Upper lobe of right lung (tissue), 1 donor: ENCODE measurements at places on chromosomes 11 and 22. TPM values are rescaled to one million over a fixed set of nuclear protein-coding genes. Genes with fewer than 3 reads are reported as not detected.

BTG4 gene
- not detected for total RNA-seq

DNA sequence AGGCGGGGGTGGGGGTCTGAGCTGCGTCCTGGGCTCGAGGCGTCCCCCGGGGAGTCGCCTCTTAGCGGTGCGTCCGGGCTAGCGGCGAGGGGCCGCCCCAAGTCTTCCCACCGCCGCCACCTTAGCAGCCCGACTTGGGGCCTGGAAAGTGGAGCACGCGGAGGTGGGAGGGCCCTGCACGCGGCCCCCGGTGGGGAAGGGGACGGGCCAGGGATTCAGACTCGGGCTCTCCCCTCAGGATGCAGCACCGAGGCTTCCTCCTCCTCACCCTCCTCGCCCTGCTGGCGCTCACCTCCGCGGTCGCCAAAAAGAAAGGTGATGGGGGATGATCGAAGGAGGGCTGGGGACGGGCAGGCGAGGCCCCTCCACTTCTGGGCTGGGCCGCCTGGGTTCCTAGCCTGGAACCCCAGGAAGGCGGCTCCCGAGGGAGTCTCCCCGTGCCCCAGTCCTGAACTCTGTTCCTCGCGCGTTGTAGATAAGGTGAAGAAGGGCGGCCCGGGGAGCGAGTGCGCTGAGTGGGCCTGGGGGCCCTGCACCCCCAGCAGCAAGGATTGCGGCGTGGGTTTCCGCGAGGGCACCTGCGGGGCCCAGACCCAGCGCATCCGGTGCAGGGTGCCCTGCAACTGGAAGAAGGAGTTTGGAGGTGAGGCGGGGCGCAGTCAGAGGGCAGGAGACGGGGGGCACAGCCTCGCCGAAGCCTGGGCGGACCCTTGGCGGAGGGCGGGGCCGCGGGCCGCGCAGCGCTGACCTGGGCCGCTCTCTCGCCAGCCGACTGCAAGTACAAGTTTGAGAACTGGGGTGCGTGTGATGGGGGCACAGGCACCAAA lies 563 bp downstream of the MDK start:
- no peak overlapping the region for H3K27ac ChIP-seq
- no peaks in the 10 kb centered on the region for H3K36me3 ChIP-seq
- peaks cover 14% of the 10 kb centered on the region for H3K27me3 ChIP-seq
- DNase-seq: no peak

GRCh38 chr11:75040167-75040770 lies 51.5 kb downstream of the NEU3 start:
- H3K36me3 ChIP-seq: no peaks in the 10 kb centered on the region
- DNase-seq: no peak
- H3K27ac ChIP-seq: no peak overlapping the region
- no peak overlapping the region for H3K4me3 ChIP-seq
- H3K27me3 ChIP-seq: no peaks in the 10 kb centered on the region
- H3K4me1 ChIP-seq: no peaks in the 10 kb centered on the region

DNA sequence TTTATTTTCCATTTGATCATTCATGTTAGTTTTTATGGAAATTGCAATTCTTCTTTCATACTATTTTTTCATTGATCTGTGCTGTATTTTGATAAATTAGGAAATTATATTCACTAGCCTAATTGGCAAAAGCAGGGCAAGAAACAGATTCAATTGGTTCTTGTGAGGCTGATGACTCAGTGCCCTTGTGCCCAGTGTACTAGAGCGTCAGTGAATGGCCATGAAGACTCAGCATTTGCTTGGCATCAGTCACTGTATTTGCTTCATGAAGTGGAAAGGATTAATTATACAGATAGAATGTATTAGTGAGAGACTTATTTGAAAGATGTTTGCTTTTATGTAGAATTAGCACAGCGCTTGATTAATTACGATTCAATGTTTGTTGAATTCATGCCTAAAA lies 31.8 kb downstream of the MRGPRX1 start:
- H3K4me3 ChIP-seq: no peak overlapping the region
- no peaks in the 10 kb centered on the region for H3K27me3 ChIP-seq
- no peaks in the 10 kb centered on the region for H3K4me1 ChIP-seq
- no peak overlapping the region for H3K27ac ChIP-seq
- DNase-seq: no peak

DNA sequence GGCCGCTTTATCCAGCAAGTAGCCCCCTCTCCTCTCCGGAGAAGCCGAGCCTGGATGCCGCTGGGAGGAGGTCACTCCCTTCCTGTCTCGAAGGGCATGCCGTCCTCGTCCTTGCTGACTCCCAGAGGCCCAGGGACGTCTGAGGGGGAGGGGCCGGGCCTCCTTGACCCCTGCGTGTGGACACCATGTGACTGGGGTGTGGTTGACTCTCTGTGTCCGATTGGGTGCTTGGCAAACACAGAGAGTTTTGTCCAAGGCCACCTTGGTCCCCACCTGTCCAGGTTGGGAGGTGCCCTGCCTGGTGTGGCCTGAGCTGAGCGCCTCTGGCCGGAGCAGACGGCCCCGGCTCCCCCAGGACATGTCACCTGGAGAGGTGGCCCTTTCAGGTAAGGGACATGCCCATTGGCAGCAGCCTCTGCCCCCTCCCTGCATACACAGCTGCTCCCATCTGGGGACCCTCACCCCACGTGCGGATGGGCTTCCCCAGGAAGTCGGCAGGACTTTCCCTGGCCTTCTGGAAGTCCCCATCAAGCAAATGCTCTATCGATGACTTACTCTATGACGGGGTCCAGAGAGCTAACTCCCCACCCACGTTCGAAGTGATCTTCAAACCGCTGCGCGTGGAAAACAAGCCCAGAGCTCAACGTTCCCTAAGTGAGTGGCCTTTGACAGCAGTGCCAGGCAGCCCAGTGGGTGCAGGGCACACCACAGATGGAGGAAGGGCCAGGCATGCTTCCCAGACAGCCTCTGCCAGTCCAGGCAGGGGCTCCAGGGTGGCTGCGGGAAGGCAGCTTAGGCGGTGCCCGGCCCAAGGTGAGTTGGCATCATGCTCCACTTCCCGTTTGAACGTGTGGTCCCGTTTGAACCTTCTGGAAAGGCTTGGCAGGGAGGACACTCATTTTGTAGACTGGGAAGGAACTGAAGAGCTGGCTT lies at the start of gene SMIM38:
TSS of gene SMIM38 (plus strand) at position 634 of the 933 bp plus-strand sequence. CDS start 1,912 bp downstream, outside the sequence.
- H3K27ac ChIP-seq: no peak within 1 kb of the TSS
- no peaks in the 10 kb centered on the region for H3K27me3 ChIP-seq
- no peaks in the 10 kb centered on the region for H3K36me3 ChIP-seq
- DNase-seq: peak; percentile 65

DNA sequence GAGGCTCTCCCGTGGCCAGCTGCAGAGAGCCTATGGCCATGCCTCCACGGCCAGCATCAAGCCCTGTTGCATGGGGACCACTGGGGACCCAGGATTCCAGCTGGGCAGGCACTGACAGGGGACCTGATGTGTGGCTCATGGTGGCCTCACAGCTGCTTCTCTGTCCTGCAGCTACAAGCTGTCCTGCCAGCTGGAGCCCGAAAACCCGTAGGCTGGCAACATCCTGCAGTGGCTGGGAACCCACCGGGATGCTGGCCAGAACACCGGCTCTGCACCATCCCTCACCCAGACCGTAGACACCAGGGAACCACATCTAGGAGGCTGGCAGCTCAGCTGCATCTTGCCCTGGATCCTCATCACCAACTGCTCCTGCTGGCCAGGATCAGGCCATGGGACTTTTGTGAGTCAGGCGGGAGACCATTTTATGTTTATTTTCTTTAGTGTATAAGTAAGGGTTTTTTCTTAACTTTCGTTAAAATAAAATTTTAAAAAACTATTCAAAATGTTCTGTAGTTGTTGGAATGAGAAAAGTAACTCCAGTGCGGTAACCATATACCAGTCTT lies 7.9 kb downstream of the RGL4 start:
- no peak for DNase-seq
- peaks cover 59% of the 10 kb centered on the region for H3K36me3 ChIP-seq
- peaks cover 3% of the 10 kb centered on the region for H3K4me1 ChIP-seq
- H3K4me3 ChIP-seq: no peak overlapping the region
- H3K27ac ChIP-seq: no peak overlapping the region
- no peaks in the 10 kb centered on the region for H3K27me3 ChIP-seq

DNA sequence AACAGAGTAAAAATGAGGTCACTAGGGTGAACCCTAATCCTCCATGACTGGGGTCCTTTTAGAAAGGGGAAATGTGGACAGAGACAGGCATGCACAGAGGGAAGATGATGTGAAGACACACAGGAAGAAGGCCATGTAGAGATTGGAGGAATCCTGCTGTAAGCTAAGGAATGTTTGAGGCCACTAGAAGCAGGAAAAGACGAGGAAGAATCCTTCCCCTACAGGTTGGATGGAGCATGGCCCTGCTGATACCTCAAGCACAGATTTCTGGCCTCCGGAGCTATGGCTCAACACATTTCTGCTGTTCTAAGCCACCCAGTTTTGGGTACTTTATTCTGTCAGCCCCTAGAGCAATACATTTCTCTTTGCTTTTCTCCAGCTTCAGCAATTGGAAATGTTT lies 486.9 kb downstream of the MIAT start:
- peaks cover 11% of the 10 kb centered on the region for H3K27me3 ChIP-seq
- no peaks in the 10 kb centered on the region for H3K4me1 ChIP-seq
- no peaks in the 10 kb centered on the region for H3K36me3 ChIP-seq
- DNase-seq: no peak

- DNase-seq: peak; percentile 34
- H3K36me3 ChIP-seq: peaks cover 19% of the 10 kb centered on the region
- H3K4me3 ChIP-seq: no peak overlapping the region
- peaks cover 9% of the 10 kb centered on the region for H3K4me1 ChIP-seq
- H3K27ac ChIP-seq: peak overlapping the region; percentile 11
- H3K27me3 ChIP-seq: no peaks in the 10 kb centered on the region
Observed at GRCh38 chr11:125091247-125091876, 20.1 kb downstream of the TMEM218 start.
